Breast epithelium (tissue), 4 donors: ENCODE measurements at places on chromosomes 4 and X. TPM values are rescaled to one million over a fixed set of nuclear protein-coding genes. Genes with fewer than 3 reads are reported as not detected.

DNA sequence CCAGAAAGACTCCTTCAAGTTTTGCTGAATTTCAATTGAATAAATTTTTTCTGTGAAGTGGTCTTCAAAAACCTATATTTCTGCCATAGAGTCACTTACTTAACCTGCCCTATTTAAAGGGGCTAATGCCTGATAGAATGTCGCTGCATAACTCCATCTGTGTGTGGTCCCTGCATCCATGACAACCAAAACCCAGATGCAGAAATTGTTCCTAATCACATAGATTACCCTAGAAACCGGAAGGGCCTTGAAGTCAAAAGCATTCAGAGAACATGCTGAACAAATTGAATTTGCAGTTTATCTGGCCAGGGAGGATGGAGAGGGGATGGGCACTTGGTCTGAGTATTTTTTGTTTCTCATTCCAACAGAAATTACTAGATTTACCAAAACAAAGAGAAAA, 1.5 kb upstream of the PARM1 start:
- DNase-seq = no peak

GRCh38 chr4:5863461-5864113, 29.3 kb downstream of the CRMP1 start:
- DNase-seq = no peak

DNA sequence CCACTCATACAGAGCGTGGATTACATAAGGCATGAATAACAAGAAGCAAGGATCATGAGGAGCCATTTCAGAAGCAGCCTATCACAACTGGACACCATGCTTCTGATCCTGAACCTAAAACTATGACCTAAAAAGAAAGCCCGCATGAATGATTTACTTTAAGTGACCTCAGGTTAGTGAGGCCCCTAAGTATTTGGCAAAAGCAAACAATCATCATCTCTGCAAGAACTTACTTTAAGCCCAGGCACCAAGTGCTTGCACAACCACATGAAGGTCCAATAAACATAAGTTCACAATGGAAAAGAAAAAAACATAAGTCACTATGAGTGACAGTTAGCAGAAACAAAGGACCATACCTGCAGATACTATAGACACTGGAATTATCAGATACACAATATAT, 7.9 kb upstream of the MBTPS2 start:
- DNase-seq = no peak

DNA sequence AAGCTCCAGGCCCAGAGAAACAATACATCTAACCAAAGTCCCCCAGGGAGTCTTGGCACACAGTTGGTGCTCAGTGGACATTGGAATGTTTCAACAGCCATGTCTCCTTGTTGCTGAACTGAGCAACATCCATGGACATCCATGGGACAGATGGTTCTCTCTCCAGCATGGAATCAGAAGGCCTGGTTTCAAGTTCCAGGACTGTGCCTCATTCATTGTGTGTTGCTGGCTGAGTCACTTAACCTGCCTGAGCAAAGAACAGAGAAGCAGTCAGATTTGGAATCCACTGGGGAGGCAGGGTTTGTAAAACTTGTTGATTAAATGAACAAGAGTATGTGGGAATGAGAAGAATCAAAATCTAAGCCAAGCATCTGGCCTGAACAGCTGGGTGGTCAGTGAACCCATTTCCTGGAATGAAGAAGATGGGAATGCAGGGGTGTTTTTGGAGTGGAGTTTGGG, 147.9 kb downstream of the CHIC2 start:
- DNase-seq = no peak

GRCh38 chrX:25003066-25003849, 12.5 kb downstream of the ARX start:
- no peak for DNase-seq

- no peak for DNase-seq
Observed at GRCh38 chrX:149040873-149041535, 464.1 kb downstream of the IDS start.

DNA sequence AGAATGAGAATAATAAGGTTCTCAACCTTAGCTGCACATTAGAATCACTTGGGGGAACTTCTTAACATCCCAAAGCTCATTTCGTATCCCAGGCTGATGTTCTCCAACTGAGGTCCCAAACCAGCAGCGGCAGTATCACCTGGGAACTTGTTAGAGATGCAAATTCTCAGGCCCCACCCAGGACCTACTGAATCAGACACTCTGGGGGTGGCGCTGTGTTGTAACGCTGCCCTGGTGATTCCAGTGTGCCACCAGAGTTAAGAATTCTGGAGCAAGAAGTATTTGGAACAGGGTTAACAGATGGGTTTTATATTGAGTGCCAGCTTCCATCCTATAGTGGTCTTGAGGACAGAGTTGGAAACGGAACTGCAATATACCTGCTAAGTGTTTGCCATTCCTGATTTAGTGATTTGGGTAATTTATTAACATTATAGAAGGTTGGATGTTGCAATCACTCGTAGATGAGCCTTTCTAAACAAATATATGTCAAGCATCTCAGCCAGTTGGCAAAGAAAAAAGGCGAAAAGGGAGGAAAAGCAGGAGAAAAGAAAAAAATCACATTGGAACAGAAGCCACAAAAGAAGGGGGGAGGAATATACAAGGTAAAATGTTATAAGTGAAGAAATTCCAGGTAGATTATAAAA, 141.0 kb downstream of the ARX start:
- DNase-seq = no peak

DNA sequence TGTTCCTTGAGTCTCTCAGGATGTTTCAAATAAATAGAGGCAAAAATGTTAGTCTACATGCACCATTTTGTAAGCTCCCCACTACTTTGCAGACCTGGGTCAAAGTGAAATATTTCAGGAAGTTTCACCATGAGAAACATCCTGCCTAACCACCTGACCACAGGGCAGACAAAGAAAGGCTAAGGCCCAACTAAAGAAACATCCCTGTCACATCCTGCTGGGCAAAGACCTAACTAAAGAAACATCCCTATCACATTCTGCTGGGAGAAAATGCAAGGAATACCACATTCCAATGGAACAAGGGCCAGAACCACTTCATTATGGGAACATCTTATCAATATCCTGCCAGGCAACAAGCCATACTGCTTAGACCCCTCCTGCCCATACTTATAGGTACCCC, 1303.4 kb downstream of the TECRL start:
- DNase-seq = no peak

GRCh38 chrX:150544222-150544787, 24.1 kb upstream of the MTM1 start:
- no peak for DNase-seq

DNA sequence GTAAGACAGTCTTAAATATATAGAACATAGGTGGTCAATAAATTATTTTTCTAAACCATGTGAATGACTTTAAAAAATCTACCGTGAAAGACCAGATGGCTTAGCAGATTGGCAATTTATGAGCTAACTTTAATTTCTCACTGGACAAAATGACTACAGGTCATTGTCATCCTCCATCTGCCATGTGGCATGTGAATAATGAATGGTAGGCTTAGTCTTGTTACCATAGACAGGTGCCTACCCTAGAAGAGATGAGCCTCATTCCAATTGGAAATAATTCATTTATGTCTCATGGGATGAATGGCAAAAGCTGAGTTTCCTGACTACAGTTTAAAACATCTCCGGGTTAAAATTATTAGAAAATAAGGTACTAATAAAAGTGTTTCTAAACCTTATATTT, 1043.3 kb downstream of the FAT4 start:
- DNase-seq = no peak

- peak; percentile 61 for DNase-seq
Observed at GRCh38 chr4:37685823-37686372, 278 bp downstream of the RELL1 start.

- DNase-seq = no peak
Observed at GRCh38 chrX:148269513-148269912, 230.9 kb upstream of the AFF2 start.

- DNase-seq = no peak
Observed at GRCh38 chr4:20666012-20666860, 34.0 kb upstream of the PACRGL start.

DNA sequence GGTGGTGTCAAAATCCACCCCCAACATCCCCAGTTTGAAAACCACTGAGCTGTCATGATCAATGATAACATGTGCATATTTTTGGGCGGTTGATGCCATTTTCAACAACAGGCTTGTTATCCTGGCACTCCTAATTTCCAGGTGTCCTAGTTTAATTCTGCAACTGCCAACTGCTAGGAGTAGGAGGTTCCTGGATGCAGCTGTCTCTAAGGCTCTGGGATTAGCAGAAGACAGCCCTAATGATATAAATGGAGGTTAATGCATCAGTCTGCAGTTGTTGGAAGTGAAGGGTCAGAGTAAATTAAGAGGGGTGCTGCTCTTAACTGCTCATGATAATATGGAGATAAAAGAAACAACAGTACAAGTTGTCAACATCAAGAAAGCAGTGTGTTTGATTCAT, 23.8 kb downstream of the ARFIP1 start:
- no peak for DNase-seq

GRCh38 chrX:99549381-99549780, 860.7 kb downstream of the PCDH19 start:
- DNase-seq = no peak

PRRG3 gene
- 1.3 TPM for total RNA-seq

DNA sequence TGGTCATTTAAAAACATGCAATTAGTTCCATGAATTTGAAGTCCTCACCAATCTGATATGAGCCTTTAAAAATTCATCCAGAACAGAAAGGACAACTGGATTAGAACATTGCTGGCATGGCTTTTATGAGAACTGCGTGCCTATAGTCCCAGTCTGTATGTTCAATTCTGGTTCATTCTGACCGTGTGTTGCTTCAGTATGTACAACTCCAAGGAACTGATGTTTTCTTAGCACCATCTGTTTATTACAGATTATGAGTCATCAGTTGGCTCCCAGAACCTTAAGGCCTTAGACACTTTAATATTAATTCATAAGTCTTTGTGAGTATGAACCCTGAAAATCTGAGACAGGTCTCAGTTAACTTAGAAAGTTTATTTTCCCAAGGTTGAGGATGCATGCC, 115.0 kb downstream of the CEP44 start:
- DNase-seq = no peak

CSAG1 gene
- total RNA-seq = not detected

PLCXD1 gene
- 15.5 TPM for total RNA-seq

- no peak for DNase-seq
Observed at GRCh38 chr4:101289306-101289705, 58.0 kb downstream of the PPP3CA start.

DNA sequence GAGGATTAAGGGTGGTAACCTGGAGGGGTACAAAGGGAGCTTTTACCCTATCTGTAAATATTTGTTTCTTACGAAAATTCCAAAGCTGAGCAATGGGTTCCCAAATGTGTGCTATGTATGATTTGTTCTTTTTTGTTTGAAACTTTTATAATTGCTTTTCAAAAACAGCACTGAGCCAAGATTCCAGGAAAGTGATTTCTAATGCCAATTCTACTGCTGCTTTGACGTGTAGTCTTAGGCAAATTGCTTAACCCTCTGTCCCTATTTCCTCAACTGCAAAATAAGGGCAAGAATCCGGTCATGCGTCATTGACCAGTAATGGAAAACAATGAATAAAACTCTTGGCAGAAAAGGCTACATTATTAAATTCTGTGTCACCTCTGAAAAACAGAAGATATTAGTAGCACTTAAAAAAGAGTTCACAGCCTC, 454.7 kb downstream of the IL15 start:
- DNase-seq = no peak

CPLX1 gene
- total RNA-seq = 1.2 TPM

RNF150 gene
- total RNA-seq = 5.6 TPM

- no peak for DNase-seq
Observed at GRCh38 chr4:168474660-168475320, 5.5 kb downstream of the DDX60L start.

GRCh38 chr4:138935-139334, 14.6 kb downstream of the ZNF718 start:
- DNase-seq = no peak

- DNase-seq = no peak
Observed at GRCh38 chr4:38189445-38189844, 229.2 kb downstream of the PTTG2 start.

GRCh38 chr4:70471897-70472296, at the start of gene MUC7:
TSS of gene MUC7 (plus strand) at chr4:70472197. CDS start at chr4:70474022, 1,825 bp downstream.
- no peak for DNase-seq

- no peak for DNase-seq
Observed at GRCh38 chr4:13611283-13611842, 16.2 kb downstream of the BOD1L1 start.

GRCh38 chrX:617891-618290, 12.7 kb upstream of the SHOX start:
- no peak for DNase-seq

GRCh38 chr4:166822386-166822785, 411.9 kb downstream of the SPOCK3 start:
- no peak for DNase-seq

FRG2 gene
- total RNA-seq = not detected

LDB2 gene
- 34.5 TPM for total RNA-seq

NUP54 gene
- total RNA-seq = 46.6 TPM

DNA sequence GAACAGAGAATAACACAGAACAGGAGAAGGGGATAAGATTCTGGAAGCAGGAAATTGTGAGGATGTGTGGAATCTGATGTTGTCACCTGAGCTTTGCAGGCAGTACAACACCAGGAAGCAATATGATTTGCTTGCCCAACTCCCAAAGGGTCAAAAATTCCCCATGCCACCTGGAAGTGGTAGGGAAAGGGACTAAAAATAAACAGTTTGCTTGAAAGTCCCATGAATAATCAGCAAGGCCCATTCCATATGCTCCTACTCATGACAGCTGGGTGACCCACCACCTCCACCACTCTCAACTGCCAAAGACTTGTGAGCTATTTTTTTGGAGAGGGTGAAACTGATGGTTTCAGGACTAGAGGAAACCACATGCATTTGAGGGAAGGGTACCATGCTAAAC, 168.4 kb downstream of the KCNIP4 start:
- DNase-seq = no peak

DDX53 gene
- not detected for total RNA-seq

ZGRF1 gene
- 5.0 TPM for total RNA-seq

DNA sequence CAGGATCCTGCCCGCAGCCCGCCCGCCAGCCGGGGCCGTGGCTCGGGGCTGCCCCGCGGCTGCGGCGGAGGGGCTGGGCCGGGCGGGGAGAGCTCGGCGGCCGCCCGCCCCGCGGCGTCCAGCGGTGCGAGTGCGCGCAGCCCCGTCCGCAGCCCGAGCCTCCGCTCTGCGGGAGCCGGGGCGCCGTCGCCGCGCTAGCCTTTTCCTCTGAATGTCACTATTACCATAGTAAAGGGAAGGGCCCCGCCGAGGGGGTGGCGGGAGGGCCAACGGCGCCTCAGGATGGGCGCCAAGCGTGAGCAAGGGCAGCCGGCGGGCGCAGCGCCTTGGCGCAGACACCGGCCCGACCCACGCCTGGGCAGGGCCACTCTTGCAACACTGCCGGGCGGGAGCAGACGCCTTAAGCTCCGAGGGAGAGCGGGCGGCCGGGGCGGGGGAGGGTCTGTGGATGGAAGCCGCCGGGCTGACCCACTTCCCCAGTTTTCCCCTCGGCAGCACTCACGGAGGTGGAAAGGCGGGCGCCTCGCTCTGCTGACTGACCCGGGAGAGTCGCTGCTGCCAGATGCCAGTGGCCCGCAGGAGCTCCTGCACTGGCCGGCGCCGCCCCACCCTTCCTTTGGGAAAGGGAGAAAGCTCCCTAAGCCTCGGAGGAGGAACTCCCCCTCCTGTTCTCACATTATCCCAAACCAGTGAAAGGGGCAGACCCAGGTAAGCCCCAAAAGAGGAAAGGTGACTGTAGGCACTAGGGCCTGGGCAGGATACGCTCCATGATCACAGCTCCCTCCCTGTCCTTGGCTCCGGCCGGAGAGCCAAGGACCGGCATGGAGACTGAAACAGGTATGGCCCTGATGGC, 329.4 kb downstream of the HNRNPD start:
- DNase-seq = no peak
